ENCODE measurements at places on chromosomes 1 and 21. TPM values are rescaled to one million over a fixed set of nuclear protein-coding genes. Genes with fewer than 3 reads are reported as not detected.

The LMX1A gene
- not detected for total RNA-seq

The APCS gene
- total RNA-seq, result not detected

The SPRR3 gene
- 1.2 TPM for total RNA-seq

The NDC1 gene
- 5.1 TPM for total RNA-seq

The DNAJC16 gene
- total RNA-seq, result 17.7 TPM

The SELP gene
- not detected for total RNA-seq

The IFI44L gene
- 0.11 TPM for total RNA-seq

The RAD54L gene
- 3.1 TPM for total RNA-seq

The S100A14 gene
- total RNA-seq, result 362 TPM

The CD164L2 gene
- 0.79 TPM for total RNA-seq

The C1orf185 gene
- total RNA-seq, result not detected

The CENPF gene
- 8.6 TPM for total RNA-seq

The KLHL12 gene
- 19.8 TPM for total RNA-seq

The EPS8L3 gene
- total RNA-seq, result not detected

The CYP4A22 gene
- total RNA-seq, result not detected

The DNALI1 gene
- 3.4 TPM for total RNA-seq

The FBXO28 gene
- total RNA-seq, result 35.6 TPM

The PUM1 gene
- 110 TPM for total RNA-seq

The NFIA gene
- 2.4 TPM for total RNA-seq

The RNF207 gene
- 13.6 TPM for total RNA-seq

The TNFRSF14 gene
- 5.4 TPM for total RNA-seq

The DR1 gene
- 20.8 TPM for total RNA-seq

The BSND gene
- not detected for total RNA-seq

The SCAMP3 gene
- 25.5 TPM for total RNA-seq

The PADI4 gene
- total RNA-seq, result not detected

The SRSF4 gene
- total RNA-seq, result 31.1 TPM

The ASTN1 gene
- total RNA-seq, result 0.39 TPM

The MANEAL gene
- total RNA-seq, result 0.98 TPM

The GJA8 gene
- total RNA-seq, result not detected

The CD101 gene
- total RNA-seq, result 1.3 TPM

The IGSF3 gene
- total RNA-seq, result 120 TPM

The CD84 gene
- 0.39 TPM for total RNA-seq

The PLEKHG5 gene
- 14.2 TPM for total RNA-seq

The KLHDC8A gene
- under 0.01 TPM for total RNA-seq

The C1orf226 gene
- total RNA-seq, result 11.7 TPM

The CELSR2 gene
- 8.6 TPM for total RNA-seq

The IQGAP3 gene
- 4.3 TPM for total RNA-seq

The ZNF683 gene
- not detected for total RNA-seq

The CASZ1 gene
- 3.4 TPM for total RNA-seq

The GBP7 gene
- not detected for total RNA-seq

The C1orf141 gene
- total RNA-seq, result not detected

The BRINP3 gene
- not detected for total RNA-seq
